ENCODE measurements at places on chromosomes 13 and 19.

DNA sequence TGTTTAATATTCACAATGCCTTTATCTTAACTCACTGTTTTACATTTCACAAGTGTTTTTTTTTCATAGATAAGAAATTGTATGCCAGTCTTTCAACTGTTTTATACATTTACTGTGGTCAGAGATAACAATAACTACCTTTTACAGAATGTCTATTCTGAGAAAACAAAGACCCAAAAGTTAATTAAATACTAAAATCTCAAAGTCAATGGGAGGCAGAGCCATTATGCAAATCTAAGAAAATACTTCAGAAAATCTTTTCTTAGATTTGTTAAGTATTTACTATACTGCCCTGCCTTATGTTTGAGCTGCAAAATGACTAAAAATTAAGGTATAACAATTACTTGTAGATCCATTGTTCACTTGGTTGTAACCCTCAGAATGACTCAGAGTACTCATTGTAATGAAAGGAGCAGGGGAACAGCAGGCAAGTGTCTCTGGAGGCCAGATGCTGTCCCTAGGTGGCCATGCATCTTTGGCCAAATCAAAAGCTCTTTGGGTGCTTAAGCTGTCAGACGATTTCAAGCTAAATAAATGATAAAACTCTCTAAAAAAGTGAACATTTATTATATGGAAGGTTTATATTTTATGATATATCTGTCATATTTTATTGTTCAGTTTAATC, 770.1 kb upstream of the PCDH20 start:
- no peak for DNase-seq

DNA sequence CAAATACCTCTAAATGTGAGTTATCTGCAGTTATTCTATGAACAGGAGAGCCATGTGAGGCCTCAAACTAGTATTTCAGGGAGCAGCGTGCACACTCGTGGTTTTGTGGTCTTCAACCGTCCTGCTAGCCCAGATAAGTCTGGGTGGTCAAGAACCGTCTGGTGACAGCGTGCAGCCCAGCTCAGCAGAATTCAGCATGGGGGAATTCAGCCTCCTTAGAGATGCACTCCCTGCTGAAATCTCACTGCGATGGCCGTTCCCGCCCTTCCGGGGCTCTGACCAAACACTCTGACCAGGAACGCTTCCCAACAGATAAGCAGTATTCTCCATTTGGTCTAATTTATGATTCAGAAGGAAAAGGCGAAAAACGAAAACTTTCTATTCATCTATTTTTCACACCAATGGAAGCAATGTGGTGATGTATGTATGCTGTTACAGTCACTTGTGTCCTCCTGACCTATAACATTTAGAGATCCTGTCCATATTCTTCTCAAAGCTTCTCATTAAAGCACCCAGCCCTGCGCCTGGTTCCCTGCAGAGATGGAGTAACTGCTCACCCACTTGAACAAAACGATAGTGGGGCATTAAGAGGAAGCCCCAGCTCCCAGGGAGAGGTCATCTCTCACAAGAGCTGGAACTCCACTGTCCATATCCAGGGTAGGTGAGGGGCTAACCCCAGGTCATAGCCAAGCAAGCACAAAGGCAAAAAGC, 2.9 kb downstream of the ANKRD27 start:
- DNase-seq = no peak

DNA sequence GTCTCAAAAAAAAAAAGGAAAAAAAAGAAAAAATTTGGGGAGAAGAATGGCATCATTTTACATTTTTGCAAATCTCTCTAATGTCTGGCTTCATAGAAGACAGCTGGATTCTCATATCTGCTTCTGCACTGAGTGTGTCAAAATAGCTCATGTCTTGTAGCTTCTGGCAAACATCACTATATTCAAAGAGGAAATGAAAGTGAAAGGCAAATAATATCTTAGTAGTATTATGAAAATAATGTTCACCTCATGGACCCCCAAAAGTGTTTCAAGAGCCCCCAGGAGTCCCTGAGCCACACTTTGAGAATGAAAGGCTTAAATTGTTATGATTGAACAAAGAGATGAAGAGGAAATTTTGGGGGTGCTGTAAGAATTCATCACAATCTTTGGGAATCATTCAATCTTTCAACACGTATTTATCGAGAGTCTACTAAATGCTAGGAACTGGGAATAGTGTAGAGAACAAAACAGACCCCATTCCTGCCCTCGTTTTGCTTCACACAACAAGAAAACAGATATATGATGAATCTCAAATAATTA, 1.2 kb upstream of the SLC6A16 start:
- no peak for DNase-seq

DNA sequence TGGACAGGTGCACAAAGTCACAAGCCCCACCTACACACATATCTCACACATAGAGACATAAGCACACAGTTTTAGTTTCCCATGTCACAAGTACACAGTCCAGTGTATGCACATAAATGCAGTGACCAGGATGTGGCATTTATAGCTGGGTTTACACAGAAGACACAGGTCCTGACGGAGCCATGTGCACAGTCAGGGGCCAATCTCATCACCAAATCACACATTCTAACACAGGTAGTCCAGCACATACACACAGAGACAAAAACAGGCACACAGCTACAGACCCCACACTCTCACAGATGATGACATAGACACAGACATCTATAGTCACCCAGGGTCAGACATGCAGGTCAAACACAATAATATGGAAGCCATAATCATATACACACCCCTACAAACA, 2.1 kb downstream of the NUMBL start:
- DNase-seq = no peak

DNA sequence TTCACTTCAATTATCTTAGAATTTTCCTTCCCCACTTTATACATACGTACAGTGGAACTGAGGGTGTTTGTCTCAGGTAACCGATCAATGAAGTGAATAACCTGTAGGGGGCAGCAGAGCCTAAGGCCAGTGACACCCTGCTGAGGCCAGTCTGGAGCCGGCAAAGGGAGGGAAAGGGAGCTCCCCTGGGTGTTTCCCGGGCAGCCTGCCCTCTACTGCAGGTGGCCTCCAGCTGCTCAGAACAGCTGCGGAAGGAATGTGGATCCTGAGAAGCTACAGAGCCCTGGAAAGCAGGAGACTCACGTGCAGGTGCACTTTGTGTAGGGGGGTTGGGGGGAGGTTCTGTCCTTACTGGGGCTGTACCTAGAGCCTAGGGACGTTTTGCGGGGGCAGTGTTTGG, 832 bp upstream of the ZNF491 start:
- peak; percentile 83 for DNase-seq

GRCh38 chr19:47507924-47508553, 6.8 kb downstream of the NAPA start:
- peak; percentile 59 for DNase-seq

- no peak for DNase-seq
These were observed 431.1 kb downstream of the EFNB2 start for GRCh38 chr13:106104281-106104901.

DNA sequence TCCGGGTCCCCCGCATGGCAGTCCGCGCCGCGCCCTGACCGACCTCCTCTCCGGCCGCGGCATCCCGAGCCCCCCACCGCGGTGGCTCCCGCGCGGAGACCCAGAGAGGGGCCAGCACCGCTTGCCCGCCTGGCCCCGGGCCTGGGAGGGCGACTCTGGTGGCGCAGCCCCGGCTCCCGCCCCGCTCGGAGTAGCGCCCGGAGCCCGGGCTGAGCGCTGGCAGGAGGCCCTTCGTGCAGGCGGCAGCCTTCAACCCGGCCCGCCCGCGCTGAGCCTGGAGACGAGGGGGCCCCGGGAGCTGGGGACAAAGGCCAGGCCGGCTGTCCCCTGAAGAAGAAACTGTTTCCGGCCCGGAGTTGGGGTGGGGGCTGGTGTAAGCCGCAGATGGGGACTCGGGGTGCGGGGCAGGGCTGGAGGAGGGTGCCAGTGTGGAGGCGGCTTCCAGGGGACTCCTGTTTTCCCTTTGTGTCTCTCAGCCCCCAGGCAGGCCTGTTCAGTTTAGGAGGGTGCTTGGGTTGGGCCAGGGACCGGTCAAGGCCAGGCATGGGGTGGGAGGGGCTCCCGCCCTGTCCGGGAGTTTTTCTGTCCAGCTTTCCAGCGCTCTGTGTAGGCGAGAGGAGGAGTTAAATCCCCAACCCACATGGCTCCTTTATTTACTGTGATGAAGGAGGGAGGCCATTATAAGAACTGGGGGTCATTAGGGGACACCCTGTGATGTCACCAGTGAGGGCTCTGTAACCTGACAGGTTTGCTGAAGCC, 935 bp downstream of the LRP3 start:
- DNase-seq = peak; percentile 54

DNA sequence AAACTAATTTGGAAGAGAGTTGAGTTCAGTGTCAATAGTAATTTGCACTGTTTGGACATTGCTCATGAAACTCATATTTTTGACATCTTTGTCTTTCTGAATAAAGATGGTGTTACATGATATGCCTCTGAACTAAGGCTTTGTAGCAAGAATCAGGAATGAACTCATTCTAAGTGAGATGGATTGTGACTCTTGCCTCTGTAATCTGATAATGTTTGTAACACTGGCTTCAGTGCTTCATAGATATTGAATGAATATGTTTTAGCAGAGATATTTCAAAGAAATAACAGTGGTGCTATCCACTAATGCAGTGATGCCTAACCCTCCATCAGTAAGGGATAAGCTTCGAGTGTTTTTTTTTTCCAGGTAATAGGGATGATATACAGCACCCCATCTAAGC, 32.9 kb downstream of the TEX26 start:
- no peak for DNase-seq

GRCh38 chr13:30679483-30680330, 55.6 kb upstream of the ALOX5AP start:
- peak; percentile 34 for DNase-seq

DNA sequence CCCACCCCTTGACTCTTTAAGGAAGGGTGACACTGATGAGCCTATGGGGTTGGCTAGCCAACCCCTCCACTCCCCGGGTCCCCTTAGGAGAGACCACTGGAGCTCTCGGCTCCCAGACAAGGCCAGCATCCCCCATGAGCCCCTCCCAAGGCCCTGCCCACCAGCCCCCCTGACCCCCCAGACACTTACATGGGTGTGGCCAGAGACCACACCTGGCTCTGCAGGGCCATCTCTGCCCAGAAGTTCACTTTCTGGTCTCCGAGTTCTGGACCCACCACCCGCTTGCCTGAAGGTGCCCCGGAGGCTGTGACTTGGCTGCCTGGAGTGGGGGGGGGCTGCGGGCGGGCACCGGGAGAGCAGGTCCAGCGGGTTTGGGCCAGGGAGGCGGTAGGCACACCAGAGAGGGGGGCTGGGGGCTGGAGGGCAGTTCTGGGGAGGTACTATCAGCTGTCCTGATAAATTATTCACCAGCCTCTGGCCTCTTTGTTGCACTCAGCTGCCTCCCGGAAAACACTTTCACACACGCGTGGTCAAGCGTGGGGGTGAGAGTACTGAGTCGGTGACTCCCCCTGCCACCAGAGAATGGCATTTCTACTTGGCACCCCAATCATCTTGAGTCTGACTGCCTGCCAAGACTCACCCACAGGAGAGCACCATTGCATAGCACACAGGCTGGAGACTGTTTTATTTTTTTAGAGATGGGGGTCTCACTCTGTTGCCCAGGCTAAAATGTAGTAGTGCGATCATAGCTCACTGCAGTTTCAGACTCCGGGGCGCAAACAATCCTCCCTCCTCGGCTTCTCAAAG, at the start of gene PALM3:
TSS of gene PALM3 (minus strand) at position 326 of the 807 bp plus-strand sequence. CDS start at position 230, 96 bp downstream.
- no peak for DNase-seq
